ENCODE measurements at places on chromosomes 1 and 21.
A peak's percentile ranks its signal among the peaks of the same experiment; 100 is the strongest.

- DNase-seq = no peak
Measured at GRCh38 chr21:39918558-39918957, 51.3 kb downstream of the PCP4 start.

DNA sequence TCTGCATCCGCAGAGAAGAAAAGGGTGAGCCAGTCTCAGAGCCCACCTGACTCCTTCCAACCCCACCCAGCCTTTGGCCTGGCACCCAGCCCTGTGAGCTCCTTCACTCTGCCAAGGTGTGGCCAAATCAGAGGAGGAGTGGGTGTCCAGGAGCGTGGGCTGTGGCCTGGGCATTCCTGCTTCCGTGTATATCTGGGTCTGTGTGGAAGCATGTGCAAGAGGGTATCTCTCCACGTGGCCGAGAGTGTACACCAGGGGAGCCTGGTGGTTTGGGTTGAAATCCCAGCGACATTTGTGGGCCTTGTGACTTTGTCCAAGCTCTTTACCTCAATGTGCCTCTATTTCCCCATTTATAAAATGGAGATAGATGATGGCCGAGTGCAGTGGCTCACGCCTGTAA, 29.8 kb downstream of the CDCP2 start:
- no peak for DNase-seq

DNA sequence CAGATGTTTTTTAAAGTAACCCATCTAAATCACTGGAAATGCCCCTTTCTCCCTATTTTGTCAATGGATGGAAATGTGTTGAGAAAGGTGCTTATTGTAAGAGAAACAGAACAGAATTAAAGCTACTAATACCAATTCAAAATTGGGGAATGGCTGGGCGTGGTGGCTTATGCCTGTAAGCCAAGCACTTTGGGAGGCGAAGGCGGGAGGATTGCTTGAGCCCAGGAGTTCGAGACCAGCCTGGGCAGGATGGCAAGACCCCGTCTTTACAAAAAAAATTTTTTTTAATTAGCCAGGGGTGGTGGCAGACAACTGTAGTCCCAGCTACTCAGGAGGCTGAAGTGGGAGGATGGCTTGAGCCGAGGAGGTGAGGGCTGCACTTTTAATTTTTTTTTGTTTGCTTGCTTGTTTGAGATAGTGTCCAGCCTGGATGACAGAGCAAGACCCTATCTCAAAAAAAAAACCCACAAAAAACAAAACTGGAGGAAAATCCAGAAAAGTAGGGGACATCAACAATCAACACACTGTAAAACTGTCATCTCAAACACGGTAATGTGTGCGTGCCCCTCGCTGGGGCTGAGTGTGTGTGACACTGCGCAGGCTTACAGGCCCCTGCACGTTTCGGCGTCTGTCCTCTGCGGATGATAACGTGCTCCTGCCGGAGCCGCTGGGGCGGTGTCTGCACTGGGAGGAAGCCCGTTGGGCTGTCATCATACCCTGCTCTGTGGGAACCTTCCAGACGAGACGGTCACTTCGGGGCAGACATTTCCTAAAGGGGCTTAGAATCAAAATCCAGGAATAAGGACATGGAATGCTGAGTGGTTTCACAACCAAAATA, 11.6 kb upstream of the POFUT2 start:
- DNase-seq = no peak

DNA sequence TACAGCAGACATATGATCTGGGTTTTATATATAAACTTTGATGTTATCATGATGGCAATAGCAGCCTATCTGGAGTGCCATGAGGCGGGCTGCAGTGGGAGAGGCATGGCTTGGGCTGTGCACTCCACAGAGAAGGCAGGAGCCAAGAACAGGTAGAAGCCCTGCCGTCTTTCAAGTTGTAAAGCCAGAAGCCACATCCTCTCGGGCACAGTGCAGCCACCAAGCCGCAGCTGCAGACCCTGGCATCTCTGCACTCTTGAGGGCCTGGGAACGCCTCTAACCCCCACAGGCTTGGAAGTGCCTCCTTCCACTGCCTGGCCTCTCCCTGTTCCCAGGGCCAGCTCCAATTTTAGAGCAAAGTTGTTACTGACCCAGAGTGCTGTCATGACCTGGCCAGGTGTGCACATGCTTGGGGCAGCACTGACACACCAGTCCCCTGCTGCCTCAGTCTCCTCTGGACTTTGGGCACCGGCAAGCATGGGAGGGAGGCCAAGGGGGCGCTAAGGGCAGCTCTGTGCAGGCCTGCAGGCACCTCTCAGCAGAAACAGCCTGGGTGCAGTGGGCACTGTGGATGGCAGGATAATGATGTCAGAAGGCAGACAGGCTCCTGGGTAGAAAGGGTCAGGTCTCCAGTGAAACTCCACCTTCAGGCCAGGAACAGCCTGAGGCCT, 1619.8 kb upstream of the PRMT6 start:
- no peak for DNase-seq

DNA sequence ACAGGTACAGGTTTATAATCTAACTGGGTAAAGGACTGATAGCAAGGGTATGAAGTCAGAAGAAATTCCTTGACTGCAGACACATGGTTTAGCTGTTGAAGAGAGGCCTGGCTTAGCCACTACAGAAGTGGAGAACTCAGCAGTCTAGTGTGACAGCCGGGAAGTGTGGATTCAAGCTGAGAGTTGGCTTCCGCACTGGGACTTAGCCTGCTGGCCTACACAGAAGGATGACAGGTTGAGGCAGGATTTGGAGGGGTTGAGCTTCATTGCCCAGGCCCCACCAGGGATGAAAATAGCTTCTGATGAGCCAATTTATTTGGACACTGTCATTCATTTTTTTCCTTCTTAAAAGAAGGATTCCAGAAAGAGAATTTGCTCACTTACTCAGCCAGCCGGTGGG, 284.4 kb downstream of the PCP4 start:
- no peak for DNase-seq

DNA sequence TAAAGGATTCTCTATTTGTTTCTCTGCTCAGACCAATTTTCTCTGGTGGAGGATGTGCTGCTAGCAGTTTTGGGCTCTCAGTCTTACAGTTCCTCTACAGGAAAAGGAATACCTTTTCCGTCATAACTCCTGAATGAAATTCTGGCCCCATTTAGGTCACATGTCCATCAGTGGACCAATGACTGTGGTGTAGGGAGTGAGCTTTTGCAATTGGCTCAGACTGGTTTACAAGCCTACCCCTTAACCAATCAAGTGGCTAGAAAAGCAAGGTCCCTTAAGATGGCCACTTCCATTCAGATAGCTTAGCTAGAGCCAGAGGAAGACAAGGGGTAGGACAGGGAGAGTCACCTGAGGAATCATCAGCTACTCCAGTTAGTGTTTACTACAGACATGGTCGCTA, 16.4 kb upstream of the ZNF281 start:
- no peak for DNase-seq

DNA sequence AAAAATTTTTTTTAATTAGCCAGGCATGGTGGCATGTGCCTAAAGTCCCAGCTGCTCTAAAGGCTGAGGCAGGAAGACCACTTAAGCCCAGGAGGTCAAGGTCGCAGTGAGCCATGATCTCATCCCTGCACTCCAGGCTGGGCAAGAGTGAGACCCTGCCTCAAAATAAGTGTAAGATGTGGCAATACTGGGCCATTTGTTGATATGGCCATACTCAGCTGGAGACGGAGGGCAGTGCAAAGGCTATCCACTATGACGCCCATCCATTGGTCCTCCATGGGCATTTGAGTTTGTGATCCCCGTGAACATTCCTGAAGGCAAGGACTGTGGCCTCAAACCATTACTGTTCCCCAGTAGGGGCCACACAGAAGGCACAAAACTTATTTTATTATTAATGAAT, 1.5 kb downstream of the CASP9 start:
- DNase-seq = no peak

DNA sequence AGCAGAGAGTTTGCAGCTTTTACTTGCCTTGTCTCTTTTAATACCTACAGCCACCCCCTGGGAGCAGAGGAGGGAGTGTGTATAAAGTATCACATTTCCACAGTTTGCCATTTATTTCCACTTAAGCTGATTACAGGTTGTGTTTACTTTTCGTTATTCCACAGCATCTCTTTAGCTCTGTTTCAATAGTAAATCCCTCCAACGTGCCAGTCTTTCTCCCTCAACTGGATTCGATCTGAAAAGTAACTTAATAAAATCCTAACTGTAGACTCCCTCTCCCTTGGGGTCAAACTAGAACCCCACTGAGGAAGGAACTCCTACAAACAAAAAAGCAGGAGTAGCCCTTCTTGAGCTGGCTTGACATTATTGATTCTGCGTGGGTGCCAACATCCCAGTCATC, 3.1 kb upstream of the FCGR2A start:
- peak; percentile 84 for DNase-seq

DNA sequence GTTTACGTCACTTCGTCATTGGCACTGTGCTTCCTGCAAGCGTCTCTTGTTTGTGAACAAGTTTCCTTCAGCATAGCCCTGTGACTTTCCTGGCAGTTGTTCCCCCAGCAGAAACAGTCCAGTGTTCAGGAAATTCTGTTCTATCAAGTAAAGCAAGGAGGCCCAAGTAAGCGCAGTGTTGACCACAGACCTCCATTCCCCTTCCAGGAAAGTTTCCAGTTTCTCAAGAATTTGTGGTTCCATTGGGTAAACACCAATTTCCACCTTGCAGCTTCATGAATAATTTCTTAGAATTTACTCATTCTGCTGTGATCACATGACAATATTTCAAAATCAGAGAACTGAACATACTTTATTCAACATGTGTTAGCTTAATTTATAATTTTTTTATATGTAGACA, 88.5 kb upstream of the ETV3 start:
- DNase-seq = no peak

- no peak for DNase-seq
Measured at GRCh38 chr1:31753707-31754349, 10.3 kb downstream of the ADGRB2 start.

- no peak for DNase-seq
Measured at GRCh38 chr1:69747207-69747606, 179.5 kb downstream of the LRRC7 start.

GRCh38 chr1:47859092-47859743, 138.0 kb downstream of the TRABD2B start:
- DNase-seq = no peak

DNA sequence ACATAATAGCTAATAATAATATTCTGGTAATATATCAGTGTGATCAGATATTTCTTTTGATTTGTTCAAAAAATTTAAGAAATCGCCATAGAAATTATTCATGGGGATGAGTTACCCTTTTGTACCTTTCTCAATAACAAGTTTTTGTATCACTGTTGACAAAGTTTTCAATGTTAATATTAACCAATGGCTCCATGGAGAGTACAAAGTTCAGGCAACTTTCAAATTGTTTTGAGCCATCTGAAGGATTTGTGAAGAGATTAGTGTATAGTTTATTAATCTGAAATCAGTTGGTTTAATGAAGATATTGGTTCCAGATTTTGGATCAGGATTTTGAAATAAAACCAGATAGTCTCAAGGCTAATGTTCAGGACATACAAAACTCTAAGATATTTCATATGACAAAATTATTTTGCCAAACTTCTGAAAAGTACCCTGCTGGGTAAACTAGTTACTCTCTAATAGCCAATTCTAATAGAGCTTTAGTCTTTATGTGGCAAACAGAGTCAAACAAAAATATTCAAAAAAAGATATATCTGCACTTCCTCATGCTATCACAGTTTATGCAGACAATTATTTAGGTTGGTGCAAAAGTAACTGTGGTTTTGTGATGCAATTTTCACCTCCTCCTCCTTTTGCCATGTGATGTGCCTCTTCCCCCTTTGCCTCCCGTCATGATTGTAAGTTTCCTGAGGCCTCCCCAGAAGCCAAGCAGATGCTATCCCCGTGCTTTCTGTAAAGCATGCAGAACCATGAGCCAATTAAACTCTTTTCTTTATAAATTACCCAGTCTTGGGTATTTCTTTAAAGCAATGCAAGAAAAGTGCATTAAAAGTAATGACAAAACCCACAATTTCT, 1105.0 kb downstream of the PLA2G4A start:
- no peak for DNase-seq

DNA sequence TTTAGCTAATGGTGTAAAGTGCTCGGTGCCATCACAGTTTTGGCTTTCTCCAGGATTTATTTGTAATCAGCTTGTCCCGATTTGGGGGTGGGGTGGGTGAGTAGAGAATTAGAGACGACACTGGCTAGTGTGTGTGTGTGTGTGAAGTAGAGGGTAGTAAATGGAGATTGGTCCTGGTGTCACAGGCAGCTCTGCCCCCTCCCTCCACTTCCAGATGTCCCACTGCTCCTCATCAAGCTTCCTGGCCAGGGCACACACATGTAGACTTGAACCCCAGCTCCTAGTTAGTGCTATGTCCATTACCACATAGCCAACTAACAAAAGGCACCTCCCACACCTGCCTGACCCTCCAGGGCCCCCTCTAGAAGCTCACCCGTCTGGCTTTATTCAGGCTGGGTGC, 3.2 kb downstream of the TRNP1 start:
- DNase-seq = no peak

GRCh38 chr1:38718031-38718430, 141.5 kb downstream of the RRAGC start:
- DNase-seq = no peak

- DNase-seq = no peak
Measured at GRCh38 chr1:243287652-243288051, 31.8 kb downstream of the SDCCAG8 start.

DNA sequence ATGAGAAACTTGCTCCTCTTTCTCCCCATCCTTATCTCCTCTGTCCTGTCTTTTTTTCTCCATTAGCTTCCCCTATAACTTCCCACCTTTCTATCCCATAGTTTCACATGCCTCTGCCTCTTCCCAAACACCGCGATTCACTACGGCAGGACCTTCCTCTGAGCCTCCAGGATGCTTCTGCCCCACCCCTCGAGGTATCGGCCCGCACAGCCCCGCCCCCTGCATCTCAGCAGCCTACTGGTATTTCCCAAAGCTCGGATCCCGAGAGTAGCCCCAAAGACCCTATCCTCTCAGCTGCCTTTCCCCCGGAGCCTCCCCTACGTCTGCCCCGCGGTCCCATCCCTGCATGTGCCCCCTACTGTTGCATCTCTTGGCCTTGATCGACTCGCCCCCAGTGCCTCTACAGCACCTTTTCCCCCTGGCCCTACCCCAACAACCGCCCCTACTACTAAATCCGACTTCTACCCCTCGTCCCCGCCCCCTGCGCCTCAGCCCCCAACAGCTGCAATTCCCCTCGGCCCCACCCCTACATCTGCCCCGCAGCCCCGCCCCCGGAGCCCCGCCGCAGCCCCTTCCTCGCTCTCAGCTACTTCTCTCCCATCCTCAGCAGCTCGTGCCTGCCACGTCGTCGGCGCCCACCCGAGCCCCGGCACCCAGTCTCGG, 512 bp downstream of the PIAS3 start:
- DNase-seq = peak; percentile 82

DNA sequence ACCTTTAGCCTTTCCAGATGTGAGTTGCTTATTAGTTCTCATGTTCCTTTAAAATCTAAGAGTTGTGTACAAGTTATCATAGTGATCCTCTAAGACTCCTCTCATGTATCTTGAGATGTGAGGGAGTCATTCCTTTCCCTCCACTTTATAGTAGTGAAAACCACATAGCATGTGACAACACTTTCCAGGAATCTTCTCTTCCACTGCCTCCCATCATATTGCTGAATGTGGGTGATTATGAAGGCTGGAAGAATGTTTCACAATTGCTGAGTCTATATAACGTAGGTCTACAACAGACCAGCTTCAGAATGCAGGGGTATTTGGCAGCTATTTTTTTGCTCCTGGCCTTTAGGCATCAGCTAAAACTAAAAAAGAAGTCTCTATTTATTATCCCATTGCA, 44.7 kb upstream of the LRRC7 start:
- DNase-seq = no peak
